Stimulated activated CD8-positive, alpha-beta memory T cell treated with anti-CD3 and anti-CD28 coated beads, Interleukin-4, amount 100 ng/mL, for 1 hour (primary cell): ENCODE measurements at places on chromosomes 6 and 20.

DNA sequence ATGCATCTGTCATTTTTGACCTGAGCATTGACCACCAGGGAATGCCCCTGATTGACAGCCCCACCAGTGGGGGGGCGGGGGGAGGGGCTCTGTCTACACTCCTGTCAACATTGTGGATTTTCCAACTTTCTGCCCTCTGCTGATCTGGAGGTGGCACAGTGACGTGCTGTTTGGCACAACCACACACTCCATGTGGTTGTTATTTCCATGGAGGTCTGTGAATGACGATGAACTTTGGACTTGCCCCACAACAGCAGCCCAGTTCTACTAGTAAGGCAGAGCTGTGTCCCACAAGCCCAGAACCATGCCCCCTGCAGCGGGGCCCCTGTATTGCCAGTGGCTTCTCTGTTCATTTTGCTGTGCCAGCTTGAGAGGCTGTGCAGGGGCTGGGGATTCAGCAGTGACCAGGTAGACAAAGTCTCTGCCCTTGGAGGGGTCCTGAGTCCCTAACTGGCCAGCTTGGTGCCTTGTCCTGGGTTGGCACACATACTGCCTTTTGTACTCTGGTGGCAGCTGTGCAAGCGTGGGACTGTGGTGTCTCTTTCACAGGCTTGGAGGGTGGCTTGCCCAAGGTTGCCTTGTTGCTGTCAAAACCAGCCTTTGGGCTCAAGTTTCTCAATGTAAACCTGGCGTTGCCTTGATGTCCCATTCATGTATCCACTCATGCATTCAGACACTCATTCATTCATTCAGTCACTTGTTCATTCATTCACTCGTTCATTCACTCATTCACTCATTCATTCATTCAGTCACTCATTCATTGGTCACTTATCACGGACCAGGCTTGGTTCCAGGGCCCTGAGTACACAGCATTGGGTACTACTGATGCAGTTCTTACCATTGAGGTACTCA lies 108.5 kb downstream of the SYCP2 start:
- no peak for DNase-seq

DNA sequence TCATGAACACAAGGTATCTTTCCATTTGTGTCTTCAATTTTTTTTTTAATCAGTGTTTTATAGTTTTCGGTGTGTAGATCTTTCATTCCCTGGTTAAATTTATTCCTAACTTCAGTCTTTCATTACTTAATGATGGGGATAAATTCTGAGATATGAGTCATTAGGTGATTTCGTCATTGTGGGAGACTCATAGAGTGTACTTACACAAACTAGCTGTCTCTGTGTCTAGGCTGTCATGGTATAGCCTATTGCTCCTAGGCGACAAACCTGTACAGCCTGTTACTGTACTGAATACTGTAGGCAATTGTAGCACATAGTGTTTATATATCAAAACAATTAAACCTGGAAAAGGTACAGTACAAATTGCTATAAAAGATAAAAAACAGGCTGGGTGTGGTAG lies 42.1 kb downstream of the SMAP1 start:
- no peak for DNase-seq

DNA sequence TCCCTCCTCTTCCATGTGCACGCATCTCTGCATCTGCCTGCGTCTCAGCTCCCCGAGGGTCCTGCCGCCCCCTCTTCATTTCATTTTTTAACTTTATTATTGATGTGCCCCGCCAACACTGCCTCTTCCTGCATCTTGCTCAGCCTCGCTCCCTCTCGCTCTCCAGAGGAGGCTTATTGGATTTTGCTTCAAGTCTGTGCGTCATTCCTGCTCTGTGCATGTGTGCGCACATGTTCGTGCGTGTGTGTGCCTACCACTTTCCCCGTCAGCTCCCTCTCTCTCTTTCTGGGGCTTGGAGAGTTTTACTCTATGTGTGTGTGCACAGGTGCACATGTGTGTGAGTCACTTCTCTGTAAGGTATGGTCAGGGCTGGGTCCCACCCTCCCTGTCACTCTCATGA lies 71.8 kb upstream of the NNAT start:
- no peak for DNase-seq

GRCh38 chr6:5809450-5809849 lies 197.3 kb downstream of the NRN1 start:
- DNase-seq = no peak

DNA sequence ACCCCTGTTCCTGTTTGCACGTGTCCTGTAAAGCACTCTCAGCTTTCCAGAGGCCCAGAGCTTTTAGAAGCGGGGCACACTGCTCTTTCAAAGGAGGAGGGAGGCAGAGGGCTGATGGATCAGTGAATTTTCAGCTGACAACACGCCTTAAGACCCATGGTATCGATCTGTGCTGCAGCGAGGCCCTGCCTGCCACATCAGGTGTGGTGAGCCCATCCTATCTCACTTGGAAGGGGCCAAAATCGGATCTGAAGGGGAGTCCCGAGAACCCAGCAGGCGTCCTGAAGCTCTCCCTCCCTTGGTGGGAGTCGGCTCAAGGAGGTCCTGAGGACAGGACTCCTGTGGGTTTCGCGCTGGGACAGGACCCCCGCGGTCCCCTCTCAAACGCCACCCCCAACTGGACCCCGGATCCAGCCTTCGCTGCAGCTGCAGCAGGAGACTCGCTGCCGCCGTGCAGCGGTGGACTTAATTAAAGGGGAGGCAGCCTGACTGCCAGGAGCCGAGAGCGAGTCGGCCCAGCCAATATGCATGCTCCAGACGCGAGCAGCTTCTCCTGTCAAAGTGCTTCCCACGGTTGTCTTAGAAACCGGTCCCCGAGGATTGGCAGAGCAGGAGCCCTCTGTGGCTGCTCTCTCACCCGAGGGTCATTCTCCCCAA lies 580.0 kb upstream of the ZNF337 start:
- DNase-seq = no peak

GRCh38 chr20:57770852-57771720 lies 61.3 kb upstream of the PMEPA1 start:
- no peak for DNase-seq

GRCh38 chr6:157563611-157564284 lies 182.8 kb downstream of the ZDHHC14 start:
- DNase-seq = no peak

GRCh38 chr6:136465766-136466303 lies 84.4 kb downstream of the MAP7 start:
- no peak for DNase-seq

- no peak for DNase-seq
Measured at GRCh38 chr6:44042261-44042988, 84.8 kb downstream of the MRPL14 start.

DNA sequence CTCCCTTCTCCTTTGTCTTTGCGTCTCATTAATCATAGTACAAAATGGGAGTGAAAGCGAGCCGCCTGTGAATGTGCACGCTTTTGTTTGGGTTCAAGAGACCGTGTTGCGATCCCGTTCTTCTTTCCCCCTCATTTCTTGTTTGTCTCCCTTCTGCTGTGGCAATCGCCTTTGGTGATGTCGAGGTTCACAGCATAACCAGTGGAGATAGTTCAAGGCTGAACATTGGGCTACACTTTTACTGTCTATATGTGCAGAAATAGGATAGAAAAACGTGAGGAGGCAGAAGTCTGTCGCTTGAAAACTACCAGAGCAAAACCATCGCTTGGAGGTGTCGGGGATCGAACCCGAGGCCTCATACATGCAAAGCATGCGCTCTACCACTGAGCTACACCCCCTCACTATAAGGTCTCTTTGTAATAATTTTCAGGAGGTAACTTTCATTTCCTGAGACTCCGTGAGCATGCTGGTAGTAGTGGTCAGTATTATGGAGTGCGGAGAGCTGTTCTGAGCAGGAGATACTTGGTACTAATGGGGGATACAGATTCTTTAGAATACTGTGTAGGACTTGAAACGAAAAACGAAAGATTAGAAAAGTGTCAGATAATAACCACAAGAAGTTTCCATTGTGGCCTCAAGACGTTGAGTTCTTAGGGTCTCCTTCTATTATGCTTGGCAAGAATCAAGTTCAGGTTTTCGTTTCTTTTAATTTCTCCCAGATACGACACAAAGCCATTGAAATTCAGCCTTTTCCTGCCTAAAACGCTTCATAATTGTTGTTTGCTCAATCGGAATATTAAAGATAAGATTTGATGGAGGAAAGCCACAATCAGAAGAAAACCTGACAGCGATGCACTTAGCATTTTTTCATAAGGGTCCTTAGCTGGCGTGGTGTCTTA lies 106.6 kb downstream of the TRIM27 start:
- no peak for DNase-seq

GRCh38 chr6:18835976-18836375 lies 448.8 kb downstream of the RNF144B start:
- no peak for DNase-seq

GRCh38 chr20:48831718-48832404 lies 4.1 kb upstream of the PREX1 start:
- no peak for DNase-seq

DNA sequence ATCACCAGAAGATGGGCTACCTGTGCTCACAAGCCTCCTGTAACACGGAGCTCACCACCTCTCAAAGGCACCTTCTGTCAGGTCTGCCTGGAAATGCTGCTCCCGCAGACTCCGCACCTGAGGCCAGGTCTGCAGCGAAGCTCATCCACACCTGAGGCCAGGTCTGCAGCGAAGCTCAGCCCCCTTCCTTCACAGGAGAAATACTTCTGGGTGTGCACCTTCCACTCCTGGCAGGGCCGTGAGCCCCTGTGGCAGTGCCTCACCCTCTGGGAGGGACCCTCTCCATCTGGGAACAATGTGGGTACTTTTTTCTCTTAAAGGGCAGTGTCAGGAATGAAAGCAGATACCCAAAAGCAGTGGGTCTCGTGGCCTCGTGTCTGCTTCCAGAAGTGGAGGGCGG lies 1.4 kb upstream of the SLCO4A1 start:
- no peak for DNase-seq

DNA sequence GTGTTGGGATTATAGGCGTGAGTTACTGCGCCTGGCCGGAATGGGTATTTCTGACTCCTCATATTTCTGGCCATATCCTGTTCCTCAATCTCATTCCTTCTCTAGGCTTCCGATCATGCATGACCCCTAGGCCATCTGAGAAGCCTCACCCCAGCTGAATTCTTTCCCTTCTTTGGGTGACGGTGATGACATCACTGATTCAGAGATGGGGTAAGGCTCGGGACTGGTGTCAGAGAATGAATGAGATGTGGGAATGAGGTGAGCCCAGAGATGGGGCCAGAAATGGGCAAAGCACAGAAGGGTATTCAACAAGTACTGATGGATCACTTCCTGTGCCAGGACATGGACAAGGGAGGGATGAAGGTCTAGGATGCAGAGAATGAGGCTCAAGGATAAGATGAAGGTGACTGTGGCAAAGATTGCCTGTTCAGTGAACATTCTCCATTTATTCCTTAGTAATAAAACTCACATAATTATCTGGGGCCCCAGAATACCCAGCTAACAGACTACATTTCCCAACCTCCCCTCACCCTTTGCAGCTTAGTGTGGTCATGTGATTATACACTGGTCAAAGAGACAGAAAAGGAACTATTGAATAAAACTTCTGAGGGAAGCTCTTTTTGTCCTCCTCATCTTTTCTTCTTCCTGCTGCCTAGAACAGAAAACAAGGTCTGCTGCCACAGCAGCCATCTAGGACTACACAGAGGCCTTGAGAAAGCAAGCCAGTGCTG lies 39.6 kb downstream of the KIAA0319 start:
- DNase-seq = no peak

- no peak for DNase-seq
Measured at GRCh38 chr6:2158596-2159271, 86.7 kb downstream of the GMDS start.

DNA sequence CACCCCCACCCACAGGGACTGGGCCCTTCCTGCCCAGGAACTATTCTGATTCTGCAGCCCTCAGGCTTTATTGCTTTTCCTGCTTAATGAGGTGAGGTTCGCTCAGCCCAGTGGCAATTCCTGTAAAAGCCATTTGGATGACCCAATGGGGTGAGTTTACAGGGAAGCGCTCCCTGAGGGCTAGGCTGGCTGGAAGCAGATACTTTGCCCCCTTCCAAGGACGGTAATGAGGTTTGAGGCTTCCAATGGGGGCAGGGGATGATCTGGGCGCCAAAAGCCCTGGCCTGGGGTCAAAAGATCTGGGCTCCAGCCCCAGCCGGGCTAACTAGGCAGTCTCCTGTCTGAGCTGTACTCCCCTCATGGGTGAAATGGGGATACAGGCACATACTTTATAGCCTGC lies 41.8 kb downstream of the RIPOR3 start:
- DNase-seq = no peak

DNA sequence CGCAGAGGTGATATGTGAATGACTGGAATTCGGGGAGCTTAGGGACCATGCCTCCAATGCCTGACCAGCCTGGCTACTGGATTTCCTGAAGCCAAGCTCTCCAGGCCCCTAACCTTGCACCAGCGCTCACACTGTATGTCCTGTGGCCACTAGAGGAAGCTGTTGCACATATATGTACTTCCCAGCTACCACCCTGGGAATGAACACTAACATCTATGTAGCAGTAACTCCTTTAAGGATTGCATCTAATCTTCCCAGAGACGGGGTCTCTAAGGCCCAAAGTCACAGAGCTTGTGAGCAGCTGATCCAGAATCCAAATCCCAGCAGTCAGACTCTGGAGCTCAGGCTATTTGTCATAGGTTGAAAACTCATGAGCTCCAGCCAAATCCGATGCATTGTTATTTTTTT lies 20.4 kb upstream of the BPIFB1 start:
- no peak for DNase-seq

DNA sequence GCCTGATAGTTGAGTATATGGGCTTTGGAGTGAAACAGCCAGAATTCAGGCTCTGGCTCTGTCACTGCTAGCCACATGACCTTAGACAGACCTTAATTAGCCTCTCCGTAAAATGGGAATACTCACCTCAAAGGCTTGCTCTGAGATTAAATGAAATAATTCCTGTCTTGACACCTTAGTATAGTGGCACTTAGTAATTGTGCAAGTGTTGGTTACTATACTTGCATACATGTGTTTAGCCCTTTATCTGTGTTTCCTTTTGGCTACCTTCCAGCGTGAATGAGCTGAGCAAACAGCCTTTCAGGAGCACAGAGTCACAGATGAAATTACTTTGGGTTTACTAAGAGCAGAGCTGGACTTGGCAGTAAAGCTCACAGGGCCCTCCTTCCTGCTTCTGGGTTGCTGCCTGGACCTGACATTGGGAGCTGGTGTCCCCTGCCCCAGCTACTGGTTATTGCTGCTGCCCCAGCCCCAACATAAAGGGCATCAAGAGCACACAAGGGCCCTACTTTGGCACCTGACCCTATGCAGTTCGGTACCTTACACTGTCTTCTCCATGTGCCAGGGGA lies 32.8 kb downstream of the CD164 start:
- DNase-seq = no peak

DNA sequence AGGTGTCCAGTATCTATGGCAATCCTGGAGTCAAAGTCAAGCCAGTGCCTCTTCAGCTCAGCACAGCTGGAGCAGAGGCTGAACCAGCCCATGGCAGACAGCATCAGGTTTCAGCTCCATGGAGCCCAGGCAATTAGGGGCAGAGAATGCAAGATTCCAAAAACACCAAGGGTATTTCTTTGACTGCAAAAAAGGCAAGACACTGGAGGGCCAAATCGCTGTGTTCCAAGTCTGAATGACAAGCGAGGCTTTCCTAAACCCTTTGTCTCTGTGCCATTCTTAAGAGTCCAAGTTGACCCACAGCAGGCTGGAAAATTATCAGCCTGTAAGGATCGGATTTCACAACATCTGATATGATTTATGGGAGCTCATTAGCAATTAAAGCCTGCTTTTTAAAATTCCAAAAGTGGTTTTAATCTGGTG lies 49.7 kb upstream of the TGM3 start:
- no peak for DNase-seq
